ENCODE measurements at places on chromosomes 3 and 15.

DNA sequence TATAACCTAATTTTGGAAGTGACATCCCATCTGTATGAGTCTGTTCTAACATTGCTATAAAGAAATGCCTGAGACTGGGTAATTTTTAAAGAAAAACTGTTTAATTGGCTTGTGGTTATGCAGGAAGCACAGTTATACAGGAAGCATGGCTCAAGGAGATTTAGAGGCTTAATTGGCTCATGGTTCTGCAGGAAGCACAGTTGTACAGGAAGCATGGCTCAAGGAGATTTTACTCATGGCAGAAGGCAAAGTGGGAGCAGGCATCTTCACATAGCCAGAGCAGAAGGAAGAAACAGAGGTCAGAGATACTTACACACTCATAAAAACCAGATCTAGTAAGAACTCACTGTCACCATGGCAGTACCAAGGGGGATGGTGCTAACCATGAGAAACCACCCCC, 193.1 kb upstream of the ADAMTS9 start:
- DNase-seq = no peak

- peak; percentile 60 for DNase-seq
Observed at GRCh38 chr15:51736751-51737521, 519 bp downstream of the LYSMD2 start.

DNA sequence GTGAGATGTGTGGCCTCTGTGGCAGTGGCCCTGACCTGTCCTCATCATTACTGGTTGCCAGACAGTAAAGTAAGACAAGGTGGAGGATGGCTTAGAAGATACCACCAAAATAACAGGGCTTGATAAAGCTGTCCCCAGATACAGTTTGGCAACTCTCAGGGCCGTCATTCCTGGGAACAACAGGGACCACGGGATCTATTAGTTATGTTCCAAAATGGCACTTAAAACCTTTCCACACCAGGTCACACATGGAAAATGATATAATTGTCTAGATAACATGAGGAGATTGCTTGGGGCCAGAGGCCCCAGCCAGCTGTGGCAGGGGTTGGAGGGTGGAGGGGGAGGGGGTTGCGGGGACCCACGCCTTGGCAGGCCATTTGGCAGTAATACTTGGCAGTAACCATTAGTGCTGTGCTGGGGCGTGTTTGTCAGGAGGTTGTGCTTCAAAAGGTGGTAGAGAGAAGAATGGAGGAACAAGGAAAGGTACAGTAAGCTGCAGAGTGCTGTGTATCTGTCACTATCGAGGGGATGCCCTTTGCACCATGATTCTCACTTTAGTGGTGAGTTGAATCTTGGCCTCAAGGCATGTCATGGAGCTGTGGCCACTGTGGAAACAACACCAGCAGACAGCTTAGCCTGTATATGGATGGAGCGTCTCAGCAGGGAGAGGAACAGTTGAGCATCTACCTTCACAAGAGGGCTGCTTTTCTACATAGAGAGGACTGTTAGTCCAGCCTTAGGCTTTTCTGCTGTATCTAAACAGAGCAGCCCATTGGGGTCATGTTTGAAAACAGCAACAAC, 14.0 kb downstream of the PLCL2 start:
- DNase-seq = no peak

GRCh38 chr15:75188499-75188898, 13.2 kb upstream of the C15orf39 start:
- no peak for DNase-seq

DNA sequence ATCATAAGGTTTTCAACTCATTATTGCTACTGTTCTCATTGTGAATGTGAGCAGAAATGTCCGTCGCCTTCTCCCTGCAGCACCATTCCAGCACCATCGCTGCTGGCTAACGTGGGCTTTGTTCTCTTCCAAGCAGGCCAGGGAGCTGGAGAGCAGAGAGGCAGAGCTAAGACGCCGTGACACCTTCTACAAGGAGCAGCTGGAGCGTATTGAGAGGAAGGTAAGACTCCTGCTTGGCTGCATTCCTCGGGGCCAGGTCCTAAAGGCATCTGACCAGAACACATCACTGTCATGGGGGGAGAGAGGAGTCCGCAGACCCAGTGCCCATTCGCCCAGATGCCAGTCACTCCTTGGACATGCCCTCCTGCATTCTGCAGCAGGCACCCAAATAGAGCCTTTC, 130.4 kb upstream of the PLXNA1 start:
- no peak for DNase-seq

DNA sequence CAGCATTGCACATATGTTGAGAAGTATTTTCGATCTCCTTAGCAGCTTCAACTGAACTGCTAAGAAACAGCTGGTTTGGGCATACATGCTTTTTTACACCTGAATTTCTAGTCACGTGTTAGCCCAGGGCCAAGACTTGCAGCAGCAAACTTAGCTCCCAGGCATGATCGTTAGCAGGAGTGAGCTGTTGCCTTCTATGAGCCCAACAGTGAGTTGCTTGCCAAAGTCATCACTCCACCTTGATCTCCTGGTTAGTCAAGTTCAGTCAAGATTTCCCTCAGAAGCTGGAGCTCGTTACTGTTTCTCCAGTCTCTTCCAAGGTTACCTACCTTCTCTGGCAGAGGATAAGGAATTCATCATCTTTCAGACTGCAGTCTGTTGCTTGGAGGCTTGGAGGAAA, 100.4 kb upstream of the SEMA6D start:
- DNase-seq = no peak

GRCh38 chr15:31558840-31559239, 232.2 kb downstream of the KLF13 start:
- no peak for DNase-seq

DNA sequence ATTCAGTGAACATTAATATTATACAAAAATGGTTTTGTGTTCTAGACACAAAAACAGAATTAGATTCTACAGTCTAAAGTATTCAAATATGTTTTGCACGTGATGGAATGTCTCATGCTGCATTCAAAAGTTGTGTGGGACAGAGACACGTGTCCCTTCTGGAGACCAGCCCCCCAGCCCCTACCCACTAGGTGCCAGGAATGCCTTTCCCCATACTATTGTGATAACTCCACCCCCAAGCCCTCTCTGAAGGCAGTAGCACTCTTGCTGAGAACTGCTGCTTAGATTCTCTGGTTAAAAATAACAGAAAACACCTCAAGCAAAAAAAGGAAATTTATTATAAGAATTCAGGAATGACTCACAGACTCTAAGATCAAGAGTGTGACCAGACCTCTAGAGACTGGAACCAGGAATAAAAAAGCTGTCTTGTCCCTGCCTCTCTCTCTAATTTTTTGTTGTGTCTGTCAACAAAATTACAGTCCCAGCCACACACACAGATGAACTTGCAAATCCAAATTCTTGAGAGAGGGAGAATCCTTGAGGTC, 57.7 kb downstream of the PXYLP1 start:
- DNase-seq = no peak

GRCh38 chr15:38843051-38843501, 278.5 kb upstream of the RASGRP1 start:
- no peak for DNase-seq

GRCh38 chr3:162317046-162317445, 820.4 kb downstream of the OTOL1 start:
- DNase-seq = no peak

GRCh38 chr3:112231727-112232126, 62.3 kb downstream of the SLC9C1 start:
- no peak for DNase-seq

DNA sequence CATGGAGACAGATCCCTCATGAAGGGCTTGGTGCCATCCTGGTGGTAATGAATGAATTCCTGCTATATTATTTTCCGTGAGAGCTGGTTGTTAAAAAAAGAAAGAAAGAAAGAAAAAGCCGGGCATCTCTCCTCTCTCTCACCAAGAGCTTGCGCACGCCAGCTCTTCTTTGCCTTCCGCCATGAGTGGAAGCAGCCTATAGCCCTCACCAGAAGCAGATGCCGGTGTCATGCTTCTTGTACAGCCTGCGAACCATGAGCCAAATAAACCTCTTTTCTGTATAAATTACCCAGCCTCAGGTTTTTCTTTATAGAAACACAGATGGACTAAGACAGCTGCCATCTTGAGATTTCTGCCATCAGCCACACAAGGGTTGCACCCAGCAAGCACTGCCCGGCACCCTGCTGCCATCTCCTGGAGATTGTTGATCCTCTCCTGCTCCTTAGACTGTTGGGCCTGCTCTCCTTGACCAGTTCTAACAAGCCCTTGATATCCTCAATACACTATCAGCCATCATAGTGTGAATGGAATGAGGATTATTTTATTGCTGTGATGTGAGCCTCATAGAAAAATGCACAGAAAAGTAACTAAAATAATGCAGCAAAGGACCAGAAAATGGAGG, 3.5 kb upstream of the AHSG start:
- no peak for DNase-seq

DNA sequence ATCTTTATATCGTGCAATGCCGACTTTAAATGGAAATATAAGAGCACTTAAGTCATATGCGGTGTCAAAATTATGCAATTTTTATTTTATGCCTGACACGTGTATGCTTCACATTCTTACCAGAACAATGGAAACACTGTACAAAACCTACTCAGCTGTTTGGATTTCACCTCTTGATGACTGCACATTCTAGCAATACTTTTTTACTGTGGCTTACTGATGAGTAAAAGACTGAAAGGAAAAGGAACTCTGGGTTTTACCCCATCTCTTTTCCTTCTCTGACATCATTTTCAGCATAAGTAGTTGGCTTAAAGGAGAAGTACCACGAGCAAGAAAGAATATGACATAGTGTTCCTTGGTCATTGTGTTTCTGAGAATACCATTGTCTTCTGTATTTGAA, 142.8 kb downstream of the POLR2M start:
- DNase-seq = no peak

DNA sequence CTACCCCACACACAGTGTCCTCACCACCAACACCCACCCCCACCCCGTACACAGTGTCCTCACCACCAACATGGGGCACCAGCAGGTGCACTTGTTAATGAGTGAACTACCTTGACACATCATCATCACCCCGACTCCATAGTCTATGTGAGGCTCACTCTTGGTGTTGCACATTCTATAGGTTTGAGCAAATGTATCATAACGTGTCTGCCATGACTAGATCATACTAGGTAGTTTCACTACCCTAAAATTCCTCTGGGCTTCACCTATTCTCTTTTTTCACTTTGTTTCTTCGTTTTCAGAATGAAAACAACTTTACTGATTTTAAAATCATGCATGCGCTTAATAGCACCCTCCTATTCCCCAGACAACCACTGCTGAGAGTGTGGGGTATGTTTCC, 102.6 kb upstream of the SLC6A6 start:
- DNase-seq = no peak

DNA sequence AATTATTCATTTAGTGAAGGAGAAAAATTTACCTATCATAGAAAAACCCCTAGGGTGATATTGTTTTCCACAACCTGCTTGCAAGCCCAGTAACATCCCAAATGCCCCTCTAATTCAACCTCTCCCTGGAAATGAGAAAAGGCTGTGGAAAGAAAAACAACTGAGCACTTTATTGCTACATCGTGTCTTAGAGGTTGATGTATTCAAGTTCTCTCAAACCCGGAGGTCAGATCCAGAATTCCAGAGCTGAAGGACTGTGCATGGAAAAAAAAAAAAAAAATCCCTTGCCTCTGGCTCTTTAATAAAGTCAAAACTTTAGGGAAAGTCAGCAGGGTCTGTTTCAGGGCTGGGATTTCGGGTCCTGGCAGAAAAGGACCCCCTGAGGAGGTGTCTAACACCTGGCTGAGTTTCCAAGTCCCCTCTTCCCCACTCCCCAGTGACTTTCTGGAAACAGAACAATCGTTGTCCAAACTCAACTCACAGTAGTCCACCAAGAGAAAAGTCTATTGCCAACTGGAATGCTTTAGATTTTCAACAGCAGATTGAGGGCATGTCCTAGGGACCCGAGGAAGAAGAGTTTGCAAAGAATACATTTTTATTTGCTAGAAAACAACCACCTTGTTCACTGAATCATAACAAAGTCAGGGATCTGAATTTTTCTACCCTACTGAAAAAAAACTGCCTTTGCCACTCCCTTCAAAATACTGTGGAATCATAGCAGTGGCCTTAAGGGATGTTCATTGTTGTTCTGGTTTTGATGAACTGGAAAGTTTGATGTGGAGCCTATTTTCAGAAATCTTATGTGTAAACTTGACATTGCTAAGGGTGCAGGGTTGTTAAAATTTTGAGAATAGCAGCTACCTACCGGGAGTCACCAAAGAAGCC, 207.5 kb upstream of the ADAMTS9 start:
- DNase-seq = no peak

DNA sequence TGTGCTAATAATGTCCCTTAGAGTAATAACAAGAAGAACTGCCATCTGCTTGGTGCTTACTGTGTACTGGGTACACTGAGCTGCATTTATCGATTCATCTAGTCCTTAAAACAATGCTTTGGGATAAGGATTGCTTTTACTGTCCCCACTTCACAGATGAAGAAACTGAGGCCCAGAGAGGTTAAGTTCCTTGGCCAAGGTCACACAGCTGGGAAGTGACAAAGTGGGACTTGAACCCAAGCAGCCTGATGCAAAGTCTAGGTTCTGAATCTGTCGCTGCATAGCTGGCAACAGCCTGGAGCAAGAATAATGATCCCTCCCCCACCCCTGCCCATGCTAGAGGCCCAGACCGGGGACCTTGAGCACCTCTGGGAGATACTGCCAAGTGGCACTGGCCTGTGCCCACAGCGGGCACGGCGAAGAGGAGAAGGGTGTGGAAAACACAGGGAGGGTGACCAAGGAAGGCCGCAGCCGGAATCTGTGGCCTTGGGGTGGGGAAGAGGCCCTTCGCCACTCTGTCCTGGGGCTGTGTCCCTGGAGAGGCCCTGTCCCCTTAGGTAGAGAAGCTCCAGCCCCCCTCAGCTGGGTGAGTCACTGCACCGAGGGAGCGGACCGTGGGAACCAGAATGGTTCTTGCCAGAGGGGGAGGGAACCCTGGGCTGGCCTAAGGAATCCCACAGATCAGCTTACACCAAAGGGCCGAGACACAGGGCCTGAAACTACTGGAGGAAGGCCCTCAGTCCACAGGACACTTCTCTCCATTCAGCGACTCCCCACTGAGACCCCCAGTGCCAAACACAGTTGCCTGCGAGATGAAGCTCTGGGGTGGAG, 3.5 kb downstream of the PLXND1 start:
- no peak for DNase-seq

- no peak for DNase-seq
Observed at GRCh38 chr3:168981396-168981795, 682.1 kb downstream of the MECOM start.

GRCh38 chr3:159146856-159147435, 345.1 kb downstream of the MFSD1 start:
- DNase-seq = no peak

GRCh38 chr15:99170476-99171065, 65.7 kb downstream of the SYNM start:
- no peak for DNase-seq

DNA sequence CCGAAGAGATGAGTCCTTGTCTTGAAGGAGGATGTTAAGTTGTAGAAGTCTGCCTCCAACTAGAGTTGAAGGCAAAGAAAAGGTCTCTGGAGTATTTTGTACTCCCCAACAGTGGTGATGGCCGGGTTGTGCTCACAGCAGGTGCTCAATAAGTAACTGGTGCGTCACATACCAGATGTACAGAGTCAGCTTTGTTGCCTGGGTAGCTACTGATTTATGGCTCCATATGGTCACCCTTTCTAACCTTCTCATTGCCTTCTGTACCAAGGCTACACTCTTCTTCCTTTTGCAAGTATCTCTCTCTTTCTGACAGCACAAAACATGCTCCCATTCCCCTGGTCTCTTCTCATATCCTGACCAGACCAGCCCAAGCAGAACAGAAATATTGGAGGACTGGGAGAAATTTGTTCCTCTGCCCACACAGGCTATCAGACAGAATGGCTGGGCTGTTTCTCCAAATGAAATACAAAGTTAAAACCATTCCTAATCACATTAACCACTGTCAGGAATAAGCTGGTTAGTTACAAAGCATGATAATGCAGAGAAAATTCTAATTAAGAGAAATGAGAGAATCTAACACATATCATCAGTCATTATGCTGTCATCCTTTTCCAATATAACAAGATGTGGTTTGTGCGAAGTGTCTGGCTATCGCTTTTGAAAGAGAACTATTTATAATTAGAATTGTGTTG, 150.1 kb upstream of the LRRN1 start:
- DNase-seq = no peak

Data from CD4-positive, alpha-beta T cell treated with Interleukin-10 for 1 hour (primary cell).